ENCODE measurements at places on chromosomes 6 and 20.

DNA sequence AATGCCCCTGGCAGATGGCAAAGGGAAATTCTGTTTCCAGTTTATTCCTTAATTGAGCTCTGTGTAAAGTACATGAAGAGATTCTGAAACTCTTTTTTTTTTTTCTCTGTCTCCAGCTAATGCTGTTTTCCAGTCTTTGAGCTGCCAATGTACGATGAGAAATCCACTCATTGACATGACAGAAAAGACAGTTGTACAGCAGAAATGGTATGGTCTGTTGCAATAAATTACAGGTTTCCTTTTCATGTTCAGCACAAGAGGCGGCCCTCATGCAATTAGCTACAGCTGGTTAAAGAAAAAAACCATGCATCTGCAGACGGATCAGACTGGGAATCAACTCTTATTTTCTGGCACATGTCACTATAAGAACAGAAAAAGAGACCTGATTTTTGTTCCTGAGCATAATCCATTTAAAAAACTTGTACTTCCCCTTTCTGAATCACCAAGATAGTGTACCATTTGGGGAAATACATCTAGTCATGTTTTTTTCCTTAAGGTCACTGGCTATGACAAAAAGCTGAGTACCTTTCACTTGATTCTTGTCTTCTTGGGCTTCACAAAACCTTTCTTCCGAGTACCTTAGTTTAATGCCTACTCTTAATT is 289.8 kb upstream of the PREP start:
- peak; percentile 19 for DNase-seq

GRCh38 chr20:14790190-14790589 is 452.8 kb upstream of the FLRT3 start:
- DNase-seq = no peak

DNA sequence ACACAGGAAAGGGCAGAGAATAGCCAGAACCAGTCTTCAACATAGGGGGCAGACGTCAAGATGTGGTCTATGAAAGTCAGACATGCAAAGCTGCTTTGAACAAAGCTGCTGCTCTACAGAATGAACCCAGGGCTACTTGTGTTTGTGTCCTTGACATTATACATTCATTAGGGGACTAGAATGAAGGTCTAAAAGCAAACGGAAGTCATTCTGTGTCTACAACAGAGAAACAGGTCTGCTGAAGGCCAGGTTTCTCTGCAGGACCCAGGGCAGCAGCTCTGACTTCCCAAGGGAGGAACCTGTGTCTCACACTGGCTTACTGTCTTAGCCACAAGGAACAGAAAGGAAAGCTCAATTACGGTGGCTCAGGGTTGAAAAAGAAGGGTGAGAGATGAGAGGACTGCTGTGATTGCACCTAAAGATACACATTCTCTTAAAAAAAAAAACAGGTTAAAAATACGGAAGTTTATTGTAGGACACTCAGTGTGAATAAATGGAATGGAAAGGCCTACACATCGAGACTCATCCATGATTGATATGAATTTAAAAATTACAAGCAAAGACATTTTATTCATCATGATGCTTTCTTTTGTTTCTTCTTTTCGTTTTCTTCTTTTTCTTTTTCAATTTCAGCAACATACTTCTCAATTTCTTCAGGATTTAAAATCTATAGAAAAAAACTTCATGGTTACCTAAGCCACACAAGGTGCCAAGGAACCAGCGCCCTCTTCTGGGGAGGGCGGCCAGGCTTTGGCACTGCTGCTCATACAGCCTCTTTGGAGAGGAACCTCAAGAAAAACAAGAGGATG is 6.7 kb downstream of the PSMA7 start:
- peak; percentile 70 for DNase-seq

GRCh38 chr6:55659304-55659703 is 80.3 kb upstream of the HMGCLL1 start:
- DNase-seq = no peak

- DNase-seq = no peak
Measured at GRCh38 chr6:161829291-161829729, 555.4 kb upstream of the AGPAT4 start.

- no peak for DNase-seq
Measured at GRCh38 chr20:25586877-25587276, 1.5 kb upstream of the NINL start.

- DNase-seq = no peak
Measured at GRCh38 chr6:3415082-3415453, 41.8 kb downstream of the SLC22A23 start.

GRCh38 chr20:18267815-18268214 is 20.5 kb upstream of the ZNF133 start:
- DNase-seq = no peak

- no peak for DNase-seq
Measured at GRCh38 chr20:34143951-34144350, 31.9 kb upstream of the EIF2S2 start.

DNA sequence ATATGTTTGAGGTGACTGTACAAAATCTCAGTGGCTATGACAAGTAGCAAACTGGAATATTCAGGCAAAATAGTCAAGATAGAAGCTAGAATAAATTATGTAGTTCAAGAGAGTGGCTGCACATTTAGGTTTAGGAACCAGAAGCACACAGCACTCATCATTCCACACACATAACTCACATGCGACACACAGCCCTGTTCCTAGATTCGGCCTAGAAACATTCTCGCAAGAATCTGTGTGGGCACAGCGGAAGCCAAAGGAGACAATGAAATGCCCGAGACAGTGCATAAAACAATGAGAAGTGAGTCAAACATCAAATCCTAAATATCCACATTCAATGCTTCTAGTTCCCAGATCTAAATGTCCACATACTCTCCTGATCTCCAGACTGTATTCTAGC is 9.5 kb upstream of the SUPT3H start:
- no peak for DNase-seq

DNA sequence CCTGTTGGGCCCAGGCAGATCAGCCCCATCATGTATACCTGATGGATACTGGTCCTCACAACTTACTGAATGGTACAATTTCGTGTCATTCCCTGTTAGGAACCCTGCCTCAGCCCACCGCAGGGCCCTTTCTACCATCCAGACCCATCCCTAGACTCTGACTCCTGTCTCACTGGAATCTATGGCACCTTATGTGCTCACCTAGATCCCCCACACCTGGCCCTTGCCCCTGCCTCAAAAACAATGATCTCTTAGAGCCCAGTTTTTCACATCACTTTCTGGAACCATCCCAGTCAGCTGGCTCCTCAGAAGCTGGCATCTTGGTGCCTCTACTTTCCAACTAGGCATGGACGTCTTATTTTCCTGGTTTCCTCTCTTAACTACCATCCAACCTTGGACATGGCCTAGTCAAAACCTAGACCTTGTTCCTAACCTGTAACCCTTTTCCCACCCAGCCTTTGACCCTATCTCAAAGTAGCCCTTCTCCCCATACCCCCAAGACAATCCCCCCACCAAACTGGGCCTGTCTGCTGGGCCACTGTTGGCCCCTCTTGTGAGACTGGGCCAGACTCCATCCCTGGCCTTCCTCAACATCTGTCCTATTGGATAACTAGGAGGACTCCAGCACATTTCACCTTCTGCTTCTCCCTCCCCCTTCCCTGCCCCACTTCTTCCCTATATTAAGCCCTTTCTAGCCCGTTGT is 981 bp downstream of the HM13 start:
- DNase-seq = no peak

- no peak for DNase-seq
Measured at GRCh38 chr20:33910529-33911327, 83.0 kb upstream of the RALY start.

- no peak for DNase-seq
Measured at GRCh38 chr20:45433976-45434375, 18.0 kb downstream of the PIGT start.

Measured in CD4-positive, alpha-beta T cell (primary cell).